ENCODE measurements at places on chromosomes 4 and X.

DNA sequence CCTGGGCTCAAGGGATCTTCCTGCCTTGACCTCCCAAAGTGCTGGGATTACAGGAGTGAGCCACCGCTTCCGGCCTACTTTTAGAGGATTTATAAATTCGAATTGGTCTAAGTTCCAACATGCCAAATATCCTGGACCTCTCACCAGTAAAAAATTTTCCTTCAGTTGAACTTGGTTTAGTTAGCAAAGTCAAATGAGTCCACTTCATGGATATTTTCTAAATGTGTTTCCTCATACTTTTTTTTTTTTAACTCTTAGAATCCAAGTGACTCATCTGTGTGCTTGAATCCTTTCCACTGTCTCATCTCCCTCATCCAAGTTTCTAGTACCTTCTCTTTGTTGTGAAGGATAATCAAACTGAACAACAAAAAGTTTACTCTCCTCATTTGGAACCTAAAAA, 49.7 kb downstream of the RBM47 start:
- DNase-seq, result no peak

- no peak for DNase-seq
Observed at GRCh38 chr4:2441393-2442174, 22.8 kb downstream of the CFAP99 start.

DNA sequence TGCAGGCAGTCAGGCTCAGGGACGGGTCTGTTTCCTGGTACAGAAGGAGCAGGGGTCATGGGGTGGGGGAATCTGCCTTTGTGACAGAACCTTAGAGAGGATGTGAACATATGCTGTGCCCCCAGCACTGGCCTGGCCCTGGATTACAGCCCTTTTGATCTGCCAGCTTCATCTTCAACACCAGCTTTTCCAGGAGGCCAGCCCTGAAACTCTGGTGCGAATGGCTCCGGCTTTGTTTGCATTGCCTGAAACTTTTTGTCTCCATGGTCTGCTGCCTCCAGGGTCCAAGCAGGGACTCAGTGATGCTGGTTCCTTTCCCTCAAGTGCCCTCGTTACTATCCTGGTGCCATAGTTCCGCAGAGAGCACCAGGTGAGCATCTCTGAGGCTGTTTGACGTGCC, 2.1 kb downstream of the CNGA2 start:
- no peak for DNase-seq

- no peak for DNase-seq
Observed at GRCh38 chrX:107760304-107761077, 15.1 kb downstream of the TSC22D3 start.

- DNase-seq, result no peak
Observed at GRCh38 chr4:90113881-90114457, 13.2 kb upstream of the CCSER1 start.

DNA sequence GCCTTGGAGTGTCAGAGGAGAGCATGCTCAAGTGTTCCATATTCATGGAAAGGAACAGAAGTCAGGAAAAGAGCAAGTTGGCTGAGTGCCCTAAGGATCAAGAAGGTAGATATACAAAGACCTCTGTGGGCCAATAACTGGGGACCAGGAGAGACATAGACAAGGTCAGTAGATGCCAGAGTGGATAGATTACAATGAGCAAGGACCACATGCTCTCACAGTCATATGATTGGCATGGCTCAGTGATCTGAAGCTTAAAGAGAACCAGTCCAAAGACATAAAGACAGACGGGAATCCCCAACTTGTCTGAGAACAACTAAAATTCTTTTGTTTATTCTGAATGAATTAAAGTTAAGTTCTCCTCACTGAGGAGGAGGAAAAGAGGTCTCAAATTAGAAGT, 289.7 kb downstream of the HS3ST1 start:
- DNase-seq, result no peak

GRCh38 chr4:110963662-110964280, 340.9 kb upstream of the PITX2 start:
- no peak for DNase-seq

GRCh38 chr4:159946983-159947615, 844.2 kb downstream of the RAPGEF2 start:
- no peak for DNase-seq

- DNase-seq, result no peak
Observed at GRCh38 chr4:84574069-84574720, 8.7 kb upstream of the CDS1 start.

DNA sequence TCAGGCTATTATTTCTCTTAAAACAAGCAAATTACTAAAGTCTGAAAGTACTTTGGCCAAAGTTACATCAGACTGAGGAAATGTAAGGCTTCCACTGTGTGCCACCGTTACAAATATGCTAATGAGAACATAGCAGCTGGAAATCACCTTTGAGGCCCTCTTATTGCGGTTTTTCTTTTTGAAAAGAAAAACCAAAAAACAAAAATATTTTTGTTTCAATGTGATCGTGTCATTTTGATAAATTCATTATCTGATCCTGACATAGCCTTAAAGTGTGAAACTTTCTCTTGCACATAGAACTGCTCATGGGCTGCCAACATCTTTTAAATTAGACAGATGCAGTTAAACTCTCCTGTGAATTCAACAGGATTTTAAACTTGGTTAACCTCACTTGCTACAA, 2.8 kb upstream of the TIFA start:
- DNase-seq, result no peak

DNA sequence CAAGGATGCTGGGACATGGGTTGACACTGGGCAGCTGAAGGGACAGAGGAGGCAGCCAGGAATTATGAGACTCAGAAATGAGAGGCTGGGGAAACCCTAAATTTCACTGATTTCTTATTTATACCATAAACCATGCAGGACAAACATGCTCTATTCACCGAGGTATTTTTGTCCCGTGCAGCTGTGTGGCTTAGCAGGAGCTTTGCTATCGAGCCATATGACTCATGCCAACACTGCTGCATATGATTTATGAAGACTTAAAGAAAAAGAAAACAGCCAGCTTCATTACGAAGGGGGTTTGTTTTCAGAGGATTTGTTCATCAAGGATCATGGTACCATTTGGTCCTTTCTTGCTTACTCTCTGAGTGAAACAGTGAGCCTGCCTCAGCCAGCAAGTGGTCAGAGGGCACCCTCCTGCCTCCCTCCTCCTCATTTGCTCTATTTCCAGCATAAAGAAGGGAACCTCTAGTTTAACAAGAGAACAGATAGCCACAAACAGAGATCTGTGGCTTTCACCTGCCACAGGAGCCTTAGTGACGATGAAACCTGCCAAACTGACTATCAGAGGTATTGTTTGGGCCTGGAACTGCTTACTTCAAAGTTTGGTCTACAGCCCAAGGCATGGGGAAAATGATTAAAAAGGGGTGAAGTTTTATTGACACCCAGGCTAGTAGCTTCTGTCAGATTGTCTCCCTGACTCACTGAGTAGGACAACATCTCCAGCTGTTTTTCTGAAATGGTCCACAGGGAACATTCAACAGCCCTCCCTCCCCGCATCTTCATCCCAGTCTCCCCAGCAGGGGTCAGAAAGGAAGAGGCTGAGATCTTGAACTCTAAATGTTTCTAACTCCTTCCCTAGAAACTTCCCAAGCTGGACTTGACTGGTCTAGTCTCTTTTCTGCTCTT, 80.1 kb upstream of the MAML3 start:
- no peak for DNase-seq

GRCh38 chr4:34323549-34324320, 1920.6 kb downstream of the ARAP2 start:
- DNase-seq, result no peak

DNA sequence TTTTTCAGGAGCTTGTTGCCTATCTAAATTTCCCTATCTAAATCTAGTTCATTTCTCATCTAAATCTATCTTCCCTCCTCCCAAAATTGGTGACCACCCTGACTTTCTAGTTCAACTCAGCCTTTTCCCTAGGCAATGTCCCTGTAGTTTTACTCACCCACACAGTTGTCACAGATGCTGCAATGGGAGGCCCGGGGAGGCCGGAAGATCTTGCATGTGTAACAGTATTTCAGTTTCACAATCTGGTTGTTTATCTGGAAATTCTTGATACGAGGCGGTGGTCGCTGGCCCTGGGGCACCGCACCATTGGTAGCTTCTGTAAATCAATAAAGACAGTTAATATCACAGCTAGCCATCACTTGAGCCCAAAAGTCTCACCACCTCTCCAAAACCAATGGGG, 20.2 kb downstream of the ZDHHC9 start:
- no peak for DNase-seq

GRCh38 chr4:76278583-76278982, 27.1 kb downstream of the FAM47E start:
- DNase-seq, result no peak

GRCh38 chr4:137738375-137738990, 206.2 kb upstream of the PCDH18 start:
- DNase-seq, result no peak

DNA sequence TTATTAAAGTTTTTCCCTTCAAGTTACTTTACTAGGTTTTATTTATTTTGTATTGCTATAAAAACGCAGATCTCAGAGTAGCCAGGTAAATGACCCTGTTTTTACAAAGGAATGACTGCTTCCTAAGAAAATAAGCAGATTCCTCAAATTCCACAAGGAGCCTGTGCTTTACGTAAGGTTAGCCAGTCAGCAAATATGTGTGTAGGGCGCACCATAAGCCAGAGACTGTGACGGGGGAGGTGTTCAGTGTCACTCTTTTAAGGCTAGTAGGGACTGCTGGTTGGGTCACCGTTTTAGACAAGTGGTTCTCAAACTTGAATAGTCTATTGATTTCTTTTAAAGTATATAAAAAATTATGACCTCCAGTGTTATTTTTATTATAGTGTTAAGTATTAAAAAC, 119.9 kb downstream of the ANK2 start:
- no peak for DNase-seq

GRCh38 chr4:71189471-71189870, 149.3 kb upstream of the SLC4A4 start:
- no peak for DNase-seq

DNA sequence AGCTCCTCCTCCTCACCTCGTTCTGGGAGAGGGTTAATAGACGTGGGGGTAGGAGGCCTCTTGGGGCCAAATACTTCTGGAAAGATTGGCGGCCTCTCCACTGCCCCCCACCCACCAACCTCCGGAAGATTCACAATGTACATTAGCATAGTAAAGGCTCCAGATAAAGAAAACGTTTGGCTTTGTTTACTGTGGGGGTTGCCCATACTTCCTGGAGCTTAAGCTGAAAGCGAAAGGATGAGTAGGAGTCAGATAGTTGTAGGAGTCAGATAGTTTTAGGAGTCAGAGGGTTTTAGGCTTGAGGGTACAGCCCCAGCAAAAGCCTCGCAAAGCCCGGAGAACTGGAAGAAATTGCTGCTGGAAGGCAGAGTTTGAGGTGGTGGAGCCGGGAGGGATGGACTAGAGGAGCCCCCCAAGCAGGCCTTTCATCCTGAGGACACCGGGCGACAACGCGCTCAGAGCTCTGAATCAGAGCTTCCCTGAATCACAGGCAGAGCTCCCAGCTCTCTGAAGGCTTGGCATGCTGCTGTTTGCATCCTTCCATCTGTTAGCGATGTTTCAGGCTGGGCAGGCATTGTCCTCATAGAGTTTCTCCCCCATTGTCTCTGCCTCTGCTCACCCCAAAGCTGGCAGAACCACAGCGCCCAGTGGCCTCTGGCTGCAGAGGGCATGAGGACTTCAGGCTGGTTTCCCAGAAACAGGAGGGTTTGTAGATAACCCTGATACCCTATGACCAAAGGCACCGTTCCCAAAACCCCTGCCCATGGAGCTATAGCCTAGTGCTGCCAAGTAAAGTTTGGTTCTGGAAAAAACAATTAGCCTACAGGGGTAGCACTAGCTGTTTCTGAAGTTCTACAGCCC, 280.7 kb downstream of the BCOR start:
- DNase-seq, result no peak

- no peak for DNase-seq
Observed at GRCh38 chrX:110021258-110022022, 18.5 kb downstream of the TMEM164 start.

DNA sequence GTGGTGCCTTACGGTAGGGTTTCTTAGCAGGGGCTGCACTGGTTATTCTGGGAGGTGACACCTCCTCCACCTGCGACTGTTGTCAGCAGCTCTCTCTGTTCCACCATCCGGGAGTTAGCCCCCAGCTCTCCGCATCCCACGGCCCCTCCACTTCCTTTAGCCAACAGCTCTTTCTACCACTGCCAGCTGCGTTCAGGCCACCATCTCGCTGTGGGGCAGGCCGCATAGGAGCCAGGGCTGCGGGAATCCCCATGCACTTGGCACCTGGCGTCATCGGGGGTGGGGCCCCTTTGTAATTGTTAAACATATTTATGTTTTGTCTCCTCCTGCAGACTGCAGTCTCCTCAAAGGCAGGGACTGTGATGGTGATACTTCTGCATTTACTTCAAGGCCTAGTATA, 480.2 kb downstream of the SMARCA1 start:
- DNase-seq, result no peak
